Panc1 (cell line): ENCODE measurements at places on chromosomes 5 and 9.

DNA sequence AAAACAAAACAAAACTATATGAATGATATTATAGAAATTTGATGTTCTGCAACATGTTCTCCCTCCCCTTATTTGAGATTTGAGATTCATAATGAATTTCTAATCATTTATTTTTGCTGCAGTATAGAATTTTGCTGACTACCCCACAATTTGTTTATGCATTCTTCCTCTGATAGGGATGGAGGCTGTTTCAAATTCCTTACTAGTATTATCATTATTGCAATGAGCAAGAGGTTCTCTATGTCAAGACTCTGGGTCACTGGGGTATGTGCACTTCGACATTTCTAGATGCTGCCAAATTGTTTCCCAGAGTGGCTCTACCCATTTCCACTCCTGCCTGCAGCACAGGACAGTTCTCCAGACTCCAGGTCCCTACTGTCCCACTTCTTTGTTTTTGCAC, 54.9 kb upstream of the DAB2IP start:
- no peak for DNase-seq

DNA sequence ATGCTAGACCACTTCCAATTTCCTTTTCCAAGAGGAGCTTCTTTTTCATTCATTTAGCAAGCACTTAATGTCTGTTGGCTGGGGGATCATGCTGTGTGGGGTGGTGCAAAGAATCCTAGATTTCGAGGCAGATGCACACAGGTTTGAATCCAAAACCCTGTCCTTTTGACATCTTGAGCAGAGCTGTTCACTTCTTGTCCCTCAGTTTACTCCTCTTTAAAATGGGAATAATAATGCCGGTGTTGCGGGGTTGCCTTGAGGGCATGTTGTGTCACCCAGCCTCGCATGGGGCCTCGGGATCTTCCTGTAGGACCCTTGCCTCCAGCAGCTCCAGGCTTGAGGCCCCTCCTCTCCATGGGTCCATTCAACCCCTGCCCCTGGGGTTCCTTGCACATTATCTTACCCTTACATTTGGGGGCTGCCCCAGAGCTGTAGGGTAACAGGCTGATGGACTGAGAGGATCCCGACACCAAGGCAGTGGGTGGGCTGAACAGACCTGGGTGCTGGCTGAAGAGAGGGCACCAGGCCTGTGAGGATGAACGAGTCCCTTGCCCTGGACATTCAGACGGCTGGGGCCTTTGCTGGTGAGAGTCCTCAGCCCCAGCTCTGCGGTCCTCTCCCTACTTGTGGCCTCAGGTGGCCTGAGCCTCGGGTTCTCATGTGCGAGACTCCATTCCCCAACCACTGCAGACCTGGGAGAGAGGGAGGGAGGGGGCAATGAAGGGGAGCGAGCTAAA, 145.8 kb downstream of the BARX1 start:
- no peak for DNase-seq

DNA sequence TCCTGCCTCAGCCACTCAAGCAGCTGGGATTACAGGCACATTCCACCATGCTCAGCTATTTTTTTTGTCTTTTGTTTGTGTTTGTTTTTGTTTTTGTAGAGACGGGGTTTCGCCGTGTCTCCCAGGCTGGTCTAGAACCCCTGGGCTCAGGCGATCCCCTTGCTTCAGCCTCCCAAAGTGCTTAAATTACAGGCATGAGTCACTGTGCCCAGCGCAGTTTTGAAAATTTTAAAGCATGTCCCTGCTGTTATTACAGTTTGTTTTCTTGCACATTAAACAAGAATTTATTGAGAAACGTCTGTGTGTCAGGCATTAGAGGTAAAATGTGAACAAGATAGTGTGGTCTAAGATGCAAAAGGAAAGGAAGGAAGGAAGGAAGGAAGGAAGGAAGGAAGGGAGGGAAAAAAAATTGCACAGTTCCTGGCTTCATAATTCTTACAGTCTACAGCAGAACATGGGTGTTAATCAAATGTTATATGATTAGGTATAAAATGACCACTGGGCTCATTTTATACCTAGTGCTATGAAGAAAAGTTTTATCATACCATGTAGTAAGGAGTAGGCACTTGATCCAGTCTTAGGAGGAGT, 205.4 kb downstream of the SNX18 start:
- no peak for DNase-seq

DNA sequence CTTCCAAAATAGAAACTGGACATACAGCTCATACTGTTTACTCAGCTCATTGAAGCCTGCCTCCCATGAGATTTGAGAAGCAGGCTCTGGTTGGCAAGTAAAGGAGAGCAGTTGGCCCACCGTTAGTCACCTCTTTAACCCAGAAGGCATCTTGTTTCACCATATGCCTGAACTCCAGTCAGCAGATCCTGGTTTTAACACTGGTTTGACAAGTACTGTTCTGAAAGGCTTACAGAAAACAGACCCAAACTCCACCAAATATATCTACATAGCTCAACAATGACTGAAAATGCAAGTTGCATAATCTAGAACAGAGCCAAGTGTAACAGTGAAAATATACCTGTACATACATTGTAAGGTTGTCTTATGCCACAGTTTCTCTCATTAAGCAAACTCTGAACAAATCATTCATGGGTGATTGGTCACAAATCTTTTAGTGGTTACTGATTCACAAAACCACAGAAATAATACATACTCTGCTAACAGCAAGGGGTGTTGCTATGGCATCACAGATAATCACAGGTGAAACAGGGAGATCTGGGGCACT, 198.8 kb downstream of the BNC2 start:
- DNase-seq = no peak

GRCh38 chr9:93116072-93116961, 17.7 kb downstream of the NINJ1 start:
- no peak for DNase-seq

DNA sequence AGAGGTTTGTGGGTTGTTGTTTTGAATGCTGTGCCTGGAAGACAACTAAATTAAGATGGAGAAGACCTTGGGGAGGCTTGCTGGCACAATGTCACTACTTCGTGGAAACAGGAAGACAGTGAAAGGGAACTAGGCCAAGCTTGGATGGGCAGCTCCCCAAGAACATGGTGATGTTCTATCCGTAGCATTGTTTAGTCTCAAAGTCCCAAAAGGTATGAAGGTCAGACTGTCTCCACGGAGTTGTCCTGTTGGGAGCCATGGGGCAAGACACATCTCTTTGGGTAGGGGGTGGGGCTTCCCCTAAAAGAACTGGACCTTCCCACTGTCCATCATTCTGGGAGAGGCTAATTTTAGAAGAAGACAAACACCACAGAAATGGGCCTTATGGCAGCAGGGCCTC, 140.5 kb downstream of the ENTREP1 start:
- DNase-seq = no peak

DNA sequence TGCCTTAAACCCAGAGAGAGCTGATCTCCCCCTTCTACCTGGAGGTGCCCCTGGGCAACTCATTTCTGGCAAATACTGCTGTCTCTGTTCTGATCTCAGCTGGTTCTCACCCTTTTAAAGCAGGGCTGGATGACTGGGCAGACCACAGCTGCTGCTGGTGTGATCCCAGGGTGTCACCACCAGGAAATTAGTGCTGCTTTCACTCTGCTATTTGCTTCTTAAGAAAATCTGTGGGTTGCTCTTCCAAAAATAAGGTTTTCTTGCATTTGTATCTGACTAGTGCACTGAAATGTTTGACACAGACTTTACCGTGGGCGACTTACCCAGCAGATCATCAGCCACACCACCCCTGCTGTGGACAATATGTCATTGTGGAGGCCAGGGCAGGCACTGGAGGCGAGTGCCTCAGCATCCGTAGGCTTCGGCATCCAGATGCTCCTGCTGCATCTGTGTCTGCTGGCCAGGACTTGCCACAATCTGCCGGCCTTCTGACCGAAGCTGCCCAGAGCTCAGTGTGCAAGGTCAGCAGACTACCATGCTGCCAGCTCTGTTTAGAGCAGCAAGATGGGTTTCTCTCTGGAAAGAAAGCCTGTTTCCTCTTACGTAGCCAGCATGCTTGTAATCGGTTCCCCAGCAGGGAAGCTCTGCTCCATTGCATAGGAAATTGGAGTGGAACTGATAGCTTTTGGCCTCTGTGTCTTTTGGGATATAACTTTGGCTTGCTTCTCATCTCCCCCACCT, 13.6 kb downstream of the ARHGAP26 start:
- DNase-seq = no peak

GRCh38 chr5:81156732-81157131, 76.4 kb upstream of the CKMT2 start:
- DNase-seq = no peak

DNA sequence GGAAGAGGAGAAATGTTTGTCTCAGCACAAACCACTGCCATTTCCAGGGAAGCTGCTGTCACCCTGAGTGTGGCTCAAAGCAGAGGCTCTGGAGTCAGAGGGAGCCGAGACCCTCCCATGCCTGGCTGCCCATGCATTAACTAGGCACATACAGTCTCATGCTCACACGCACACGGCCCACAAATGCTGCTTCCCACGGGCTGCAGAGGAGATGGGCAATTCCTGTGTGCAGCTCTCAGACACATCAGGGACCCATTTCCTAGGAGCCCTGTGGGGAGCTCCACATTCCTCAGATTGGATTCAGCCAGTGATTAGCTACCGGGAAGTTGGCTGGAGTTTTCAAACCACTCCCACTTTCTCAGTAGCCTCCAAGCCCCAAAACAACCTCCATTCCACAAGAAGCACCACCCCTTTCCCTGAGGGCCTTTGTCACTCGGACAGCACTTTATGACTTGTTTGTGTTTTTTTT, 9.1 kb upstream of the PTGES start:
- DNase-seq = no peak

- no peak for DNase-seq
Measured at GRCh38 chr9:100219347-100219746, 120.3 kb downstream of the INVS start.

DNA sequence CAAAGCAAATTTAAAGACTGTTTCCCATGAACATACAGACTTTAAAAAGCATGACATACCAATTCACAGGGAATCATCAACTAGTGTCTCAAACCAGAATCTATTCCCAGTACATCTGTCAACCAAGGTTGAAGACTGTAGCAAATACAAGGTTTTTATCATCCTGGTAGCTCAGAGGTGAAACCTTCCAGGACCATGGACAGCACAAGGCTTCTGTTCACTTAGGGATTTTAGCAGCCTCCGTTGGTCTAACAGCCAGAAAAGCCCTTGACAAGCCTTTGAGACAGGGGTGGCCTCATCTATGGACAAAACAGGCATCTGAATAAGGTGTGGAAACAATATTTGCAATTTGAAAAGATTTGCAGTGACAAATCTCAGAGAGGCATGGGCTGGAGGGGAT, 119.0 kb downstream of the TRIM32 start:
- no peak for DNase-seq
